ENCODE measurements at places on chromosomes 5 and 9.

GRCh38 chr9:136282272-136282861 lies 21.5 kb downstream of the CCDC187 start:
- no peak for DNase-seq

- no peak for DNase-seq
Measured at GRCh38 chr5:135030123-135030955, 3.7 kb downstream of the PITX1 start.

DNA sequence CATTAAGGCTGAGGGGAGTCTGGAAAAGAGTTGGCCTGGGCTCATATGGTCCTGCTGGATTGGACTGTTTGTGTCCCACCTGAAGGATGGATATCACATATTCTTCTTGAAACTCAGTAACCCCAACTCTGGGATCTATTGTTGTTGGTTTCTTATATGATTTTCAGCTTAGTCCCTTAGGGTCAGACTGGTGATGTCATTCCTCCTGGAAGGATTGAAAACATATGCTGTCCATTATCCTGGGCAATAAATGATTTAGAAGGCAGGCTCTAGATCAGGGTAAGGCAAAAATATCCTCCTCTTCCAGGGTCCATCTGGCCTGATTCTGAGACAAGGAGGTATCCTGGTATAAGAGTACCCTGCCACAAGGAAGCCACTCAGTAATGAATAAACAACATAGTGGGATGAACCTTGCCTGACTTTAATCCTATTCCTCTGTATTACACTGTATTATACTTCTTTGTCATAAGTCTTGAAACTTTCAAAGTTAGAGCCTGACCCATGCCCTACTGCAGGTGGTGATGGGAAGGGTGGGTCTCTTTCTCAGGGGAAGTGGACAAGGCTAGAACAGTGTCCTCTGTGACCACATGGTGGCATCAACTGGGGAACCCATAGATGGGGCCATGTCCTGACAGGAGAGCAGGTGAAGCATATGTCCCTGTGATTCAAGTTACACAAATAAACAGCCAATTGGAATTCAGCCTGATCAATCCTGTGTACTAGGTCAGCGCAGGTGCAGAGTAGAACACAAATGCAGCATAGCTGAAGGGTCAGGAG lies 454.4 kb upstream of the TRPC7 start:
- DNase-seq = no peak

DNA sequence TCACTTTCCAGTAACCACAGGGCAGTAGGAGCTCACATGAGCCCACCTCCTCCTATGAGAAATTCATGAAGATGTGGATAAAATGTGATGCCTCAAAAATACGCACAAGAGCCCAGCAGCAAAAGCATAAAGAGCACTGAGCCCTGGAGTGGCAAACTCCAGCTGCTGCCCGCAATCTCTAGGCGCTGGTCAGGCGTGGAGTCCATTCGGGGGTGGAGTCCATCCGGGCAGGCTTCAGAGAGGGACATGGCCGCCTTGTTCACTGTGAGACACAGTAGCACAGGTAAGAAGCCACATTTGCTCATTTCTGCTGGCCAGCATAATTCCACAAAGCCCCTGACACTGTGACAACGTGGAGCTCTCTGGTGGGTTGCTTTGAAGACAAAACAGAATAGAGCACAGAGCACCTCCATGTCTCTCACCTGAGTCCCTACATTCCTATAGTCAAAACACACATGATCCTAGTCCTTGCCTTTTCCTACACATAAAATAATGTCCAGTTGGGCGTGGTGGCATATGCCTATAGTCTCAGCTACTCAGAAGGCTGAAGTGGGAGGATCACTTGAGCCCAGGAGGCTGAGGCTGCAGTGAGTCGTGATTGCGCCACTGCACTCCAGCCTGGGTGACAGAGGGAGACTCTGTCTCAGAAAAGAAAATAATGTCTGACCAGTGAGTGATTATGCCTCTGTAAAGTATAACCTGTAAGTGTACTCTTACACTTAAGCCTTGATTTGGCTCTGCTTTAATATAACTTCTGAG lies 365.2 kb downstream of the GADD45G start:
- DNase-seq = no peak

- no peak for DNase-seq
Measured at GRCh38 chr5:129170050-129170449, 75.5 kb downstream of the ISOC1 start.

DNA sequence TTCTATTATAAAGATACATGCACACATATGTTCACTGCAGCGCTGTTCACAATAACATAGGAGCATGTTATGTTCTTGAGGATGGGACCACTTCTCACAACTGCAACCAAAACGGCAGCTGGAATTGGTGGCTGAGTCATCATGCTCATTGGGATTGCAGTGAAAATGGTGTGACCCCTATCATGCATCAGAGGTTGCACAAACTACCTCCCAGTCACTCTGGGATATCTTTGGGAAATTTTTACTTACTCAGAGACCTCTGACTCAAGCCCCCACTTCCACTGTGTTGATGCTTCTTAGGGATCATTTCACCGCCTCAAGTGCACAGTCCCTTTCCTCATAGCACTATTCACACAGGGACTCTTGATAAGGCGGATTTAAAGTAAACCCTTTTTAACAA lies 474.1 kb downstream of the BNC2 start:
- DNase-seq = no peak

Data from NCI-H524 (cell line).